Stimulated activated CD8-positive, alpha-beta memory T cell treated with anti-CD3 and anti-CD28 coated beads, Interleukin-4, amount 100 ng/mL, for 1 hour (primary cell): ENCODE measurements at places on chromosomes 5 and 9.

- no peak for DNase-seq
Observed at GRCh38 chr5:113152380-113152740, 175.8 kb downstream of the DCP2 start.

- DNase-seq, result no peak
Observed at GRCh38 chr9:92247296-92247695, 46.2 kb downstream of the IARS1 start.

DNA sequence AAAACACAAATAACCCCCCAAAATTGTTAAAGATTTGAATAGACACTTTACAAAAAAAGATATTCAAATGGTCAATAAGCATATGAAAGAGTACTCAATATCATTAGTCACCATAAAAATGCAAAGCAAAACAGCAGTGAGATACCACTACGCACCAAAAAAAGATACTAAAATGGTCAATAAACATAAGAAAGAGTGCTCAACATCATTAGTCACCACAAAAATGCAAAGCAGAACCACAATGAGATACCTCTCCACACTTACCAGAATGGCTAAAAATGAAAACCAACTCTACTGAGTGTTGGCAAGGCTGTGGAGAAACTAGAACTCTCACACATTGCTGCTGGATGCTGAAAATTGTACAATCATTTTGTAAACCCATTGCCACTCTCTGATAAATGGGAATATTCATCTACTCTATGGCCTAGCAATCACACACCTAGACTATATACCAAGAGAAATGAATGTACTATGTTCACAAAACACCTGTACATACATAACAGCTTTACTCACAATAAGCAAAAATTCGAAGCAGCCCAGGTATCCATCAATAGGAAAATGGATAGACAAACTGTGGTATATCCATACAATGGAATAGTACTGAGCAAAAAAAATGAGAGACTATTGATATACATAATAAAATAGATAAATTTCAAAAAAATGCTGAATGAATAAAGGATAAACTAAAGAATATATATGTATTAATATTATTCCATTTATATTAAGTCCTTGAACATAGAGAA lies 205.0 kb upstream of the DAPK1 start:
- DNase-seq, result no peak

DNA sequence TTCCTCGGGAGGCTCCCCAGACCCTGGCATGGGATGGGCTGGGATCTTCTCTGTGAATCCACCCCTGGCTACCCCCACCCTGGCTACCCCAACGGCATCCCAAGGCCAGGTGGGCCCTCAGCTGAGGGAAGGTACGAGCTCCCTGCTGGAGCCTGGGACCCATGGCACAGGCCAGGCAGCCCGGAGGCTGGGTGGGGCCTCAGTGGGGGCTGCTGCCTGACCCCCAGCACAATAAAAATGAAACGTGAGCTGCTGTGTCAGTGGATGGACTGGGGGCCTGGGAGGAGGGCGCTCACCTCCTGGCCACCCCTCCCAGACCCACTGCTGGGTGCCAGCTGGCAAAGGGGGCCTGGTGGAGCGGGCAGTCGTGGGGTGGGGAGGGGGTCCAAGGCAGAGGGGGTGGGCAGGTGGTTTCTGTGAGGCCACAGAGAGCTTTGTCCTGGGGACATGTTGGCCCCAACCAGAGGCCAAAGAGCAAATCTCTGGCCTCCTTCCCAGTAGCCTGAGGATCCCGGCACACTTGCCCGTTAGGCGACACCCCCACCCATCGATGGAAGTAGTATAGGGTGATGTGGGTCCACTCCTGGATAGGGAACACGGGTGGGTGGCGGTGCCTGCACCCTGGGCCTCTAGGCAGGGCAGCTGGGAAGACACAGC lies 9.8 kb downstream of the EGFL7 start:
- no peak for DNase-seq

DNA sequence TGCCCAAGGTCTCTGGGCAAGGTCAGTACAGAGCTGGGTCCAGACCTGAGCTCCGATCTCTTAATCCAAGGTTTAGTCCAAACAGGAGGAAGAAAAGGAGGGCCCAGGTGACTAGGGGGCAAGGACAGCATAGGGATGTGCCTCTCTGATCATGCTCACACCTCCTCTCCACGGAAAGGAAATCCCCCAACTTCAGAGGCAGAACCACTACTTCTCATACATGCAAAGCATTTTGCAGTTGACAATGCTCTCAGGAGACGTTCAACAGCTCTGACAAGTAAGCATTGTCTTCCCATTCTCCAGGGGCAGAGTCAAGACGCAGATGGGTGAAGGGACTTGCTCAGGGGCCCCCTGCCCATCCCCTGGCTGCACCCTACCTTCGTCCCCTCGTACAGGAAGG lies 8.7 kb upstream of the CORO2A start:
- DNase-seq, result no peak

DNA sequence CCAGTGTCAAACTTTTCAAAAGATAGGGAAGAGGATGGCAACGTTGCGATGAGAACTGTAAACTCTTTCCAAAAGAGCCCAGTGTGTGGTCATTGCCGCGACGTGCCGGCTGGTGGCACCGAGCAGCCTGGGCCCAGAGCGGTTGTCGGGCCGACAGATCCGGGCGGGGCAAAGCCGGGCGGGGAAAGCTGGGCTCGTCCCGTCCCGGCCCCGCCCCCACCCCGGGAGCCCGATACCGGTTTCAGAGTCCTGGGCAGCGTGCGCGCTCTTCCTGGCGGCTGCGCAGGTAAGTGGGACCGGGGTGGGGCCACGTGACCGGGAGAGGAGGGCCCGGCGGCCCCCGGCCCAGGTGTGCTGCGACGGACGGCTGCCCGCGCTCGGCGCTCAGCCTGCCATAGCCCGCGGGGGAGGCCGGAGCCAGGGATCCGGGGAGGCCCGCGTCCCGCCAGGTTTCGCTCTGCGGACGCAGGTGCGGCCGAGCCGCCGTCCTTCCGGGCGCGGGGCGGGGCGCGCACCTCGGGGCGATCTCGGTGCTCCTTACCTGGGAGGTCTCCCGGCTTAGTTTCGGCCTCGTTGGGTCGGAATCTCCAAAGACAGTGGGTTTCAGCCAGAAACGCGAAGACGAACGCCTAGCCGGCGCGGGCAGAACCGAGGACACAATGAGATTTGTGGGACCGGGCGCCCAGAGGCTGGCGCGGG lies at the start of gene MARVELD2:
MARVELD2 (plus strand) TSS at position 232 of the 699 bp plus-strand sequence. CDS start 4,270 bp downstream, outside the sequence.
- DNase-seq, result no peak

- DNase-seq, result no peak
Observed at GRCh38 chr5:108727236-108727650, 20.5 kb upstream of the FER start.

GRCh38 chr5:32231929-32232328 lies 57.8 kb upstream of the GOLPH3 start:
- no peak for DNase-seq

- DNase-seq, result no peak
Observed at GRCh38 chr5:125603321-125603720, 819.9 kb upstream of the GRAMD2B start.

- no peak for DNase-seq
Observed at GRCh38 chr5:59174248-59174844, 591.5 kb downstream of the RAB3C start.
